ENCODE measurements at places on chromosomes 3 and 15.

DNA sequence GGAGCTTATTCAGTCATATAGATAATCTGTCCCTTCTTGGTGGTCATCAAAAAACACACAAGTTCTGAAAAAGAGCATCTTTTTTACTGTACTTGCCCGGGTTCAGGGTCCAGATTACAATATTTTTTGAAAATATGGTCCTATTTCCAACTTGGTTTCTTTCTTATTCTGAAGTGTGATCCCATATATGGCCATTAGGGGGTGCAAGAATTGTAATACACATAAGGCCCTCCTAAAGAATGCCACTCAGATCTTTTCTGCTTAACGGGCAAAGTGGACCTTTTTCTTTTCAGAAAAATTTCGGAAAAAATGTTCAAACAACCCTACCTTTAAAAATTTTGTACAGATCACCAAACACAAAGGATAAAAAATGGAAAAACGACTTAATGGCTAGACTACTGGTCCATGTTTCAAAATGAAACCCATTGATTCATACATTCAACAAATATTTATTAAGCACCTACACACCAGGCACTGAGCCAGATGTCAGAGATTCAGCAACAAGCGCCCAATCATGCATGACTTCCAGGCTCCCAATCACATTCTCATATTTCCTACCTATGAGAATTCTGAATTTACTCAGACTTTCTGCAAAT, 102.0 kb upstream of the MYRIP start:
- peak; percentile 38 for DNase-seq

- DNase-seq, result no peak
These were observed 96.6 kb downstream of the LRRC3B start for GRCh38 chr3:26719134-26719533.

DNA sequence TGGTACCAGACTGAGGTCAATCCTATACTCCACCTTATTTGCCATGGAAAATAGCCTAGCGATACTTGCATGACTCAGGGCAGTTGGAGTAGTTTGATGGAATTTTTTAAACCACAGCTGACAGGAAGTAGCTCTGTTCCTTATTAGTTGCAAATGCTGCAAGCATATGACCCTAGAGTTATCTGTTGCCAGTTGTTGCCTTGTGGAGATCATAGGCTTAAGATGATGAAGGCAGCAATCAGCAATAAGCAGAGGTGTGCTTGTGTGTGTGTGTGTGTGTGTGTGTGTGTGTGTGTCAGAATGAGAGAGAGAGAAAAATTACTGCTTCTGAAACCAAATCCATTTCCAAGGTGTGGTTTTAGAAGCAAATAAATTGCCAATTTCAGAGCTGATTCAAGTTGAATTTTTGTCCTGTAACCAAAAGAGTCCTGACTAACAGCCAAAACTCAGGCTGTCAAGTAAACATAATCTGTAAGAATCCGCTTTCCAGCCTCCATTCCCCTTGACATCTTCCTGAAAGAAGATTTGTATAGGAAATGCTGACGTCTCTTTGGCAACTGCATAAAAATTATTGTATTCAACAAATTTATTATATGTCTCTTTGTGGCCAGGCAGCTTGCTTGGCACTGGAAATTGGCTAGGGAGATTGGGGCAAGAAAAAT, 141.2 kb downstream of the SERPINI1 start:
- peak; percentile 43 for DNase-seq

DNA sequence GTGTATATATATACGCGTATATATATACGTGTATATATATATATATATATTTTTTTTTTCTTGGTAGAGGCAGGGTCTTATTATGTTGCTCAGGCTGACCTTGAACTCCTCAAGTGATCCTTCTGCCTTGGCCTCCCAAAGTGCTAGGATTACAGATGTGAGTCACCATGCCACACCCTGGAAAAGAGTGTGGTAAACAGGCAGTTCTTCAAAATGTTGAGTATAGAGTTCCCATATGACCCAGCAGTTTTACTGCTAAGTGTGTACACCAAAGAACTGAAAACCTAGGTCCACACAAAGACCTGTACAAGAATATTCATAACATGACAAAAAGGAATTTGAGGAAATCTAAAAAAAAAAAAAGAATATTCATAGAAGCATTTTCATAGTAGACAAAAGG, 71.8 kb upstream of the GCNT3 start:
- DNase-seq, result no peak

DNA sequence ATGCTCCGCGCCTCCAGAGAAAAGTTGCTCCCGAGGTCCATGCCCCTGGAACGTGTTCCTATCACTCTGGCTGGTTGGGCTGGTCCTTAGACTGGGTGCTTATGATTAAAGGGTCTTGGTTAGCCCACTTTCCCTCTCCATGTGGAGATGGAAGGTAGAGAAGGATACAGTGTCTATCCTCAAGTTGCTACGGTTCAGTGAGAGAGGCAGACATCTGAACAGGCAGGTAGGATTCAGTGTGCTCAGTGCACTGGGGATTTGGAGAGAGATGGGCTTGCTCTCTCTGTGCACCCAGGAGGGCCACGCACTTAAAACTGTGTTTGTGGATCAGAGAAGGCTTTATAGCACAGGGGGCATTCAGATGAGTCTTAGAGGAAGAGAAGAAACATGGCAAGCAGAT, 63.0 kb downstream of the RPL39L start:
- DNase-seq, result no peak

- DNase-seq, result no peak
These were observed 83.5 kb upstream of the NAALADL2 start for GRCh38 chr3:174775603-174776002.

DNA sequence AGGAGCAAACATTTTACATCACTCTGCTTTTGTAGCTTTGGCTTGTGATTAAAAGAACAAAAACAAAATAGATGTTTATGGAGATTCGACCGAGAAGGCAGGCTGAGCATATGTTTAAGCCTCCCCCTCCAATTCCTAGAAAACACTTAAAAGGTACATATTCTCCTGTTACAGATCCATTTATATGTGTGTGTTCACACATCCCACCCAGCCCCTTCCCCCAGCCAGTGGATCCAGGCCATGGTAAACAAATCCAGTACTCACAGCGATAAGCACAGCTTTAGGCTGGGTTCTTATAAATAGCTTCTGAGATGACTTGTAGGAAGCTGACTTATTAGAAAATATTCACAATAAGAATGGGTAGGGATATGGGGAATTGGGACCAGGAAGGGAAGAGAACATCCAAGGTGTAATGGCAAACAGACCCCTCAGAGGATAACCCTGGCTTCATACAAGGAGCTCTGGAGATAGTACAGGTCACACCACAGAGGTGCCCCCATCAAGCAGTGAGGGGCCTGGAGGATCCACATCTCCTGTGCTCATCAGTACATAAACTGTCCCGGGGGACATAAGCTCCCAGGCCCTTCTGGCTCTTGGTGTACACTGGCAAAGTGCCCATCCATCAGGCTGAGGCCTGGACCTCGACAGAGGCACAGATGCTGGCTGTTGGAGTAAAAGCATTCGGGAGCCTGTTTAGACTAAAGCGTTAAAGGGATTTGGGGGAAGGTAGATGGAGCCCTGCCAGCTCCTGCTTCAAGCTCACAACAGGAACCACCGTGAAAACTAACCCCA, 70.0 kb upstream of the UBE2E1 start:
- no peak for DNase-seq

GRCh38 chr3:136789976-136790375, 28.9 kb upstream of the SLC35G2 start:
- no peak for DNase-seq

- DNase-seq, result no peak
These were observed 247.3 kb upstream of the SUCLG2 start for GRCh38 chr3:67901681-67902080.

GRCh38 chr15:72855791-72856190, 72.2 kb upstream of the ADPGK start:
- no peak for DNase-seq

DNA sequence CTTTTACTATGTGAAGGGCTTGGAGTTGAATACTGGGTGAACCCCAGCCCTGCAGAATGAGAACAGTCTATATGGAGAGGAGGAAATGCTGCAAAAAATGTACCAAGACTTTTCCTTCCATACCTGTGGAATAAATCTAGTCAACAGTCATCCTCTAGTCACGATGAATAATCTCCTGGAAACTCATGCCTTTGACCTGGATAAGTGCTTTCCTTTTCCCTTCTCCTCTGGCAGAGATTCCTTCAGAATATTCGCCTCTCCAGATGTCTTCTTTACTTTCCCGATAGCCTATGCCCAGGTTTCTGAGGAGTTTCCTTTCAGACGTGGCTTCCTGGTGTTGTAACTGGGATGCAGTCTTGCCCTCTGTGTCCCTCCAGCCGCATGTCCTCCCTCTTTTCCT, 28.1 kb downstream of the CCNL1 start:
- no peak for DNase-seq

GRCh38 chr15:27589782-27590181, 509.3 kb downstream of the OCA2 start:
- no peak for DNase-seq

- no peak for DNase-seq
These were observed 47.1 kb downstream of the RYR3 start for GRCh38 chr15:33357845-33358244.

GRCh38 chr15:89221543-89221942, at the start of gene RLBP1:
Gene RLBP1, minus strand, starts transcription at chr15:89221579. Its CDS starts 2,604 bp downstream, at chr15:89218975.
- no peak for DNase-seq

- DNase-seq, result no peak
These were observed 158.9 kb upstream of the LPP start for GRCh38 chr3:187995043-187995400.

DNA sequence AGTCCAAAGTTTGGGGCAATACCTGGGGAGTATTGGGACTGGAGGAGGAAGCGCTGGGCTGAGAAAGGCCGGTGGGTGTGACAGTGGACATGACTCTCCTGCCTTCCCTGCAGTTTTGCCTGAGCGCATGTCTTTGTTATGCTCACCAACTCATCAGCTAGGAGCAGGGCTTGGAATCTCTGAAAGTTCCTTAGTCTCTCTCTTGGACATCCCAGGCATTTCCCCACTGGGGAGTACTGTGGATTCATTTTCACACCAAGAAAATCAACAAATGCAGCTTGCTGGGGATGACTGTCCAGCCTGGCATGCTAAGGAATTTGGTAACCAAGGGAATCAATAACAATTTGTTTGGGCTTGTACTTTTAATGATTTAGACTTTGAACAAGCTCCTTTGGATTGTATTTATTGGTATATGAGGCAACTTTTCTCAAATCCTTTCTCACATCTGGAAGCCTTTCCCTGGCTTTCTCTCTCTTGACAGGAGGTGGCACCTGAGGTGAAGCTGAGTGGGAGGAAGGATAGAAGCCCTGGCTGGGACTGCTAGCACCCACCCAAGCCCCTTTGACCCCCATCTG, 48.5 kb upstream of the CHST2 start:
- no peak for DNase-seq

DNA sequence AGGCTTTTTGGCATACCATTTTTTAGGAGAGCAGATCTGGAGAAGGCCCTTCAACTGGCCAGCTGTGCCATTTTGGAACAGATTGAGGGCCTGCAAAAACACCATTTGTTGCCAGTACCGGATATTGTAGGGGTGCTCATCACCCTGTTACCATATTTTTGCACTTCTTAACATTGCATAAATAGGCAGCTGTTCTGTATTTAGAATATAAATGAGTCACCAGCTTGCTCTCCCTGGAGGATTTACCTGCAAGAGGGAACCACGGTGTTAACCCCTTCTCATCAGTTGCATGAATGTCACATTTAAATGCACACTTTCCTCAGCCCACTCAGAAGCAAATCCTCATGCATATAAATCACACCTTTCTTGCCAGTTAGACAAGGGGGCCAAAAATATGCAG, 435.6 kb downstream of the ROBO2 start:
- no peak for DNase-seq

- DNase-seq, result peak; percentile 32
These were observed 735.6 kb upstream of the GBE1 start for GRCh38 chr3:82496890-82497560.

- no peak for DNase-seq
These were observed 1078.2 kb downstream of the ZPLD1 start for GRCh38 chr3:103513003-103513402.

DNA sequence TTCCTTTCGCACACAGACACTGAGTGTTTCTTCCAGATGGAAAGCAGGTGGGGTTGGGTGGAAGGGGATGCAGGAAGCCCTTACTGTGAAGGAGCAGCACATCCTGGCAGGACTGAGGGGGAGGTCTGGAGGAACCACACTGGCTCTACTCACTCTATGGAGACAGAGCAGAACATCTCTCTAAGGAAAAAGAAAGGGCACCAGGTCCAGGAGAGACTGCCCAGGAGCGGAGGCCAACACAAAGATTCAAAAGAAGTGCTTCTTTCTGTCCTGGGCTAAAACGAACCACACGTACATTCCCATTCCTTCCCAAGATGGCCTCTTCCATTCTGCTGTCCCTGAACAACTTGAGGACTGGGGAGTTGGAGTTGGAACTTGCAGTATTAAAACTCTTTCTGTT, 13.8 kb upstream of the VIPR1 start:
- no peak for DNase-seq

DNA sequence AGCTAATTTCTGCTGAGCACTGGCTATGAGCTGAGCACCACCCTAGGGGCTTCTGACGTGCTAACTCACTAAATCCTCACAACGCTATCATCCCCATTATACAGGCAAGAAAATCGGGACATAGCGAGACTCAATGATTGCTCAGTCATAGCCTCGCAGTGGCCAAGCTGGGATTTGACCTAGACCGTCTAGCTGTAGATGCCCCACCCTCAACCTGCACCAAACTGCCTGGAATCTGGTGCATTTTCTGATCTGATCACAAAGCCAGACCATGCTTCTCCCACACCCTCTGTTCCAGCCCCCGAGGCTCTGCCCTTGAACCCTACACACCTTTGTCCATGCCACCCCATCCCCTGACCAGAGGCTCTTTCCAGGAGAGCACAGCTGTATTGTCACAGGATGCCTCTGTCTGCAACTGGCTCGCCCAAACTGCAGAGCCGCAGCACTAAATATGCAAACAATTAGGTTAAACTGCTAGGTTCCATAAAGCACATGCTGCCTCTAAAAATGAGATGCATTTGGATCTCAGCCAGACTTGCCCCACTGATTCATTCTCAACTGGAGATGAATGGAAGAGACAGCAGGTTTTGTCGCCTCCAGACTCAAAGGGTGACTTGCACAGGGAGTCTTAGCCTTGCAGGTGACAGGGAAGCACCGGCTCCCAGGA, 95.2 kb downstream of the NUP210 start:
- no peak for DNase-seq

GRCh38 chr3:194565597-194566190, 67.5 kb downstream of the TMEM44 start:
- DNase-seq, result no peak

GRCh38 chr3:150778793-150779401, 15.9 kb upstream of the SIAH2 start:
- no peak for DNase-seq

- no peak for DNase-seq
These were observed 443.8 kb upstream of the EPHA6 start for GRCh38 chr3:96370637-96371036.

- DNase-seq, result peak; percentile 4
These were observed 100.4 kb downstream of the DGKG start for GRCh38 chr3:186261638-186262037.

DNA sequence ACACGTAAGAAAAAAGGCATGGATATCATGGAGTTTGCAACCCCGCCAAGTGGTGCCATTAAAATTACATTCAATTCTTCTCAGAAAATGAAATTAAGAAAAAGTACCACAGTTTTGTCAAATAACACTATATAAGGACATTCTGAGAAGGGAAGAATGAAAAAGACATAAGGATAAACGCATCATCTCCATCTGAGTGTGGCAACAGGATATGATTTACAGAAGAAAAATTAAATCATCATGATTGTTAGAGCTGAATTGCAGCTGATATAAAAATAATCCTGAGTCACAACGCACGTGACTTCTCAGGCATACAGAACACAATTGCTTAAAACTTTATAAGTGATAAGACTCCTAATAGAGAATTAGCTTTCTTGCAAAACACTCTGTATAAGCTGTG, 133.8 kb downstream of the GREM1 start:
- no peak for DNase-seq

GRCh38 chr3:194120789-194121770, 14.9 kb upstream of the HES1 start:
- DNase-seq, result no peak
